ENCODE measurements at places on chromosomes 7 and 10.

DNA sequence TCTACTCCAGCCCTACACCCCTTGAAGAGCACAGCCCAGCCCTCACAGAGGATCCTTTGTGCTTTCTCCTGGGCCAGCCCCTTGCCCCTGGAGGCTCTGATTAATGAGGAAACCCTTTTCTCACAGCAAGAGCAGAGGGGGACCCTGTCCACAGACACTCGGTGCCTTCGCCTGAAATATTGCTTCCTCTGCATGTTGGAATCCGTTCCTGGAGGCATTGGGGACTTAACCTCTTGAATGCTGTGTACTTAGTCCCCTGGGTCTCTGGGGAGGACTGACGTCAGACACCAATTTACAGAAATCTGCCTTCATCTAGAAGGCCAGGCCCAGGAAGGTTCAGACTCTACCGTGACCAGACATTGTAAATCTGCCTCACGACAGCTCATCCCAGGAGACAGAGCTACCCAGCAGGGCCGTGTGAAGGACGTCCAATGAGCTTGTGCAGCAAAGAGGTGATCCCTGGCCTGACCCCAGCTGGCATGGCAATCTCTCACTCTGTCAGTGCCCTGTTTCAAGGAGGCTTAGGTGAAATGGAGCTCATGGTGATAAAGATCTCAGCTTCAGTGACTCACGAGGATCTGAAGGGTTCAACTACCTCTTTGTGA, 8.1 kb upstream of the TMEM72 start:
- ATAC-seq: peak; percentile 93

- peak; percentile 24 for ATAC-seq
These were observed 11.0 kb downstream of the CYREN start for GRCh38 chr7:135159359-135160085.

DNA sequence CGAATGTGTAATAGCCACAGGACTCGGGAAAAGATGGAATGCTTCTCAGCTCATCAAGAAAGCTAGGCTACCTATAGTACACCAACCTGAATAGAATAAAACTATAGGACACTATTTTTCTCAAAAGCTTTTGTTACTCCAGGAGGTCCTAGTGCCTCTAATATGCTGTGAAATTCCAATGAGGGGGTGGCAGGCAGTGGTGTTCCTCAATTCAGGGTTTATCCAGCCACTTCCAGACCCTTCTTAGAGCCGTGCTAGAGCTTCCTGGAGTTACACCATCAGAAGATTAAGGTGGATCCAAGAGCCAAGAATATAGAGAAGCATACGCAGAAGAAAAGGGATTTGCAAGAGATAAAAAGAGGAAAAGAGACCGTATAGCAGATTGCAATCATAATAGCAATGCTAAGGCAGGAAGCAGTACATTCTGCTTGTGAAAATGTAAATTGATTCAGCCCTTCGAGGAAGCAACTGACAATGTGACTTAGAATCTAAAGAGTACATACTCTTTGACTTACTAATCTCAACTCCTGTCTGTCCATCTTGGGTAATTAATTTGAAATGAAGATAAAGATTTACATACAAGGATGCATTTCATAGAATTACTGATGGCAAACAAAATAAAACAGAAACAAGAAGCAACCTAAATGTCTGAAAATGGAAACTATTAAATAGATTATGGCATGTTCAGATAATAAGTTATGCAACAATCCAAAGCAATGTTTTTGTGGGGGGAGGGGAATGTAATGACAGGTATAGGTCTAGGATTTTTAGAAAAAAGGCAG, 2.1 kb downstream of the ST8SIA6 start:
- no peak for ATAC-seq

DNA sequence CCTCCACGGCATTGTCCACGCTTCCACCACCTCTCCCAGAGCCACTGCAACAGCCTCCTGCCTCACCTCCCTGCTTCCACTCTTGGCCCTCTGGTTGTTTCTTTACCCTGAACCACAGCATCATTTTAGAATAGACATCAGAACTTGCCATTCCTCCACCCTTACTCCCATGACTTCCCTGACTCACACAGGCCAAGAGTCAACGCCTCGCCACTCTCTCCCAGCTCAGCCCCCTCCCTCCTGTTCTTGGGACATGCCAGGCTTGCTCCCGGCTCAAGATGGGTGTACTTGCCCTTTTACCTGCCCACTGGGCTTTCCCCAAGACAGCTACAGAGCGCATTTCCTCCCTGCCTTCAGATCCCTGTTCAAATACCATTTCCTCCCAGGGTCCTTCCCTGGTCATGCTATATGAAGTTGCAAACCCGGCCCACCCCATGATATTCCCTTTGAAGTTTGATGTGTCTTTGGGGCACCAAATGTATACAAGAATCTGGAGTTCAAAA, 429.1 kb downstream of the RPS24 start:
- no peak for ATAC-seq

DNA sequence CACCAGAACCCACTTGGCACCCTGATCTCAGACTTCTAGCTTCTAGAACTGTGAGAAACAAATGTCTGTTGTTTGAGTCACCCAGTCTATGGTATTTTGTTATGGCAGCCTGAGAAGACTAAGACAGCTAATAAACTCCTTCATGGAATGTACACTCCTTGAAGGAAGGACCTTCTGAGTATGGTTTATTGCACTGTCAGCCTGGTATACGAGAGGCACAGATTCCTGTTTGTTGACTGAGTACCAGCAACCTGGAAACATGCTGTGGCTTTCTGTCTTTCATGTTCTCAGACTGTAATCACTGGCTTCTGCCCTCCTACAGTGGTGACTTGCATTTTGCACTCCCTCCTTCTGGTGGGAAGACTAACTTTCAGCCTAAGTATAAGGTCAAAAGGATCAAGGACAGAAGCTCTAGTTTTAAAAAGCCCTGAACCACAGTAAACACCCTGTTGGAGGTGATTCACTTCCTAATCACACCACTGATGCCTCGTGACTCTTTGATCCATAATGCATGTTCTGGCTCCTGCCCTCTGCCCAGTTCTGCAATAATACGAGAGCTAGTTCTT, 319.0 kb upstream of the NPSR1 start:
- peak; percentile 87 for ATAC-seq
